Fibroblast of skin of right quadriceps (primary cell): ENCODE measurements at places on chromosomes 11 and 22.

- no peak for DNase-seq
Measured at GRCh38 chr11:134592391-134592990, 180.4 kb upstream of the B3GAT1 start.

DNA sequence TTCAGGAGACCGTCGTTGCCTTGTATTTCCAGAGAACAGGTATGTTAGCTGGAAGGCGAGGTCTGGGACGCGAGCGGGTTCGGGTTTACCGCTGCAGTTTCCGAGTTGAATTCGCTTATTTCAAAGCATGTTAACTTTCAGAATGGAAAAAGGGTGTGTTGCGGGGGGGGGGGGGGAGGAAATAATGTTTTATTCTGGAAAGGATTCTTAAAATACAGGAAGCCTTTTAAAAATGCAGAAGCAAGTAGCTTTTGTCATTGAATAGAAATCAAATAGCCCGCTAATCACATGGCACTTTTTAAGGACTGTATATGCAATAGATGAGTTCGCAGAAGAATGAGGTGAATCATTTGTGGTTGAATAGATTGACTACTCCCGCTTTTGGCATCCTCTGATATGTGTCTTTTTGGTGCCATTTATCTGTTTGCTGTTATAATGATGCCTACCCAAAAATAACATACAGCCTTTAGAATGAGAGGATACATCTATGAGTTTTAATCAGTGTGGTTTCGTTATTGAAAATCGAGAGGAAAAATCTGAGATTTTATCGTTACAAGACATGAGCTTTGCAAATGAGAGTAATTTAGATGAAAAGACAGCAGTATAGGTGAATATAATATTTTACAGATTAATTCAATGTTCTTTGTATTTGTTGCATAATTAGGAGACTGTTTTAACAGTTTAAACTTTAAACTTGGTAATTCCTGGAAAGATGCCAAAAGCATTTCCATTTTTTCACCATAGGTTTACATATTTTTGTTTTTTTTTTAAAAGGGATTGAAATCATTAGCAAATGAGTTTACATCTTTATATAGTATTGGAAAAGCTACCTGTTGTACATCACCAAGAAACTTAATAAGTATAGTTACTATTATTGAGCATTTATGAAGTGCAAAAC lies 1.7 kb downstream of the PDE3B start:
- DNase-seq: peak; percentile 32

DNA sequence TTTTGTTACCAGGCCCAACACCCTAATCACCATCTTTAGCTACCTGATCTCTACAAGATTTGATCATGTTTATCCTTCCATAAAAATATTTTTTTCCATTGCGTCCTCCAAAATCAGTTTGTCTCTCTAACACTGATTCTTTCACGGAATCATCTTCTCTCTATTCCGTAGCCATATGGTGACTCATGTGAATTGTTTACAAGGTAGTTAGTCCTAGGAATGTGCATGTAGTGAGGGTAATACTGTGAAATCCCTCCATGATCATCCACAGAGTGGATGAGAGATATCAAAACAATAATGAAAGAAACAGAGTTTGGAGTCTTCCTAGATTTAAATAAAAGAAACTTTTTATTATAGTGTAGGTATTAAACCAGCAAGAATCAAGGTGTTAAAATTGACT lies 230.2 kb downstream of the METTL15 start:
- no peak for DNase-seq

DNA sequence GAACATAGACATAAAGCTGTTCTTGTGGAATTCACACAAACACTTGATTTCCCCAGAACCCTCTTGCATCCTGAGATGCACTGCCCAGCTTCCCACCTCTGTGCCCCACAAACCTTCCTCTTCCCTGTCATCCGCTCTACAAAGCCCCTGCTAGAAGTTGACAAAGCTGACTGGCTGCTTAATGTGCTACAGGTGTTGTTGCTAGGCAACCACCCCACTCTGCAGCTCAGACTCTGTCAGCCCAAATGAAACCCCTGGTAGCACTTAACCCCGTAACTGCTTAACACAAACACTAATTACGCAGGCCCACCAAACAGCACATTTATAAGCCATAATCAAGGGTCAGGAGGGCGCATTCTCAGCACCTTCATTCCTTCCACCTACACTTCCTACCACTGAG lies 172.0 kb upstream of the CADM1 start:
- no peak for DNase-seq

DNA sequence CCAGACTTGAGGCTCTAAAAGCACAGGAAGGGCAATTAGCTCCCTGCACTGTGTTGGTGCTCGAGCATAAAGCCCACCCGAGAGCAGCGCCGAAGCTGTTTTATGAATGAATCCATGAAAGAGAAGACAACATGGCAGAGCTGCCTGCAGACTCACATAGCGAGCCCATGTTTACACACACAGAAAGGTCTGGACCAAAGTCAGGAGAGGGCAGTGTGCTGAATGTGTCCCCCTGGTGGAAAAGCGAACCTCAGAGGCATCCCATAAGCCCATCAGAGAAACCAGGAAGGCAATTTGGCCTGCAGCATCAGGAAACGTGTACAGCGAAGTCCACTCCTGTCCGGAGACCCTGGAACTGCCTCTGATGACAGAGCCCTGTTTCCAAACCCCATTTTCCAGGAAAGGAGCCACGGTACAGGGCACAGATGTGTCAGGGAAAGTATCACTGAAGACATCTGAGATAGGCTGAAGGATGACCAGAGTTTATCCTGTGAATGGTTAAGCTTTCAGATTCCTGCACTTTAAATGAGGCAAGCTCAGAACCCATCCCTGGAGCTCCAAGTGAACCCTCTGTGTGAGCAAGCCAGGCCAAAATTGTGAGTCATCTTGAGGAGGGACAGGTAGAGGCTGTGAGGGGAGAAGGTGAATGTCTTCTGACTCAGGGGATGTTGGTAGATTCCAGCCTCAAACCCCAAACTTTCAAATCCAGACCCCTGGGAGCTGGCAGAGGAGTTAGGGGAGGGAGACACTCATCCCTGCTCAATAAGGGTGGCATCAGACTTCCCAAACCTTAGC lies 36.9 kb downstream of the CHRDL2 start:
- no peak for DNase-seq

DNA sequence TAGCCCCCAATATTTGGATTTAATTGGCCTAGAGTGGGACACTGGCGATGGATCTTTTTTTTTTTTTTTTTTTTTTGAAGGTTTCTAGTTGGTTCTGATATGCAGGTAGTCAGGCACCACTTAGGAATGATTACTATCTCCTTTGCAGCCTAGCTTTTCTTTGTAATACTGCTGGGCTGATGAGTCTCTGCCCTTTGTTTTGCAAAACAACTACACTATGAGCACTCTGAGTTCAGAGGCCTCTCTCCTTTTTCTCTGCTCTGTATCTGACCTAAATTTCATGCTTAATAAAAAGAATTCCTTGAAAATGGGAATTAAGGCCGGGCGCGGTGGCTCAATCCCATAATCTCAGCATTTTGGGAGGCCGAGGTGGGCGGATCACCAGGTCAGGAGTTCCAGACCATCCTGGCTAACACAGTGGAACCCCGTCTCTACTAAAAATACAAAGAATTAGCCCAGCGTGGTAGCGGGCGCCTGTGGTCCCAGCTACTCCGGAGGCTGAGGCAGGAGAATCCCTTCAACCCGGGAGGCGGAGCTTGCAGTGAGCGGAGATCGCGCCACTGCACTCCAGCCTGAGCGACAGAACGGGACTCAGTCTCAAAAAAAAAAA lies 1312.3 kb downstream of the FAM181B start:
- no peak for DNase-seq

DNA sequence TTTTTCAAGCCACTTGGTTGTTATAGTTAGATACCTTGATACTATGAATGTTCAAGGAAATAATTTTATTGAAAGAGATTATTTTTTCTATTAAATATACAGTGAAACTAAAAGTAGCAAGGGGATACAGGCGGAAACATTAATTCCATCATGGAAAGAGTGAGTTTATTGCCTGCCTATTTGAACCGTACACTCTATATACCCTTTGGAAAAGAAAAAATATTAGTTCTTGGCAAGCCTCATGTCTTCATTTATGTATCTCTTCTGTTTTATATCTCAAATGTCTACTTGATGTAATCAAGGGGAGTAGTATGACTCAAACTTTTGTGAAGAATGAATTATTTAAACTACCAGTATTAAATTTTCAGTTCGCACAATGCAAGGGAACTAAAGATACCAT lies 54.0 kb downstream of the GAS2 start:
- DNase-seq: no peak

GRCh38 chr11:77147668-77148321 lies 19.7 kb downstream of the MYO7A start:
- no peak for DNase-seq

DNA sequence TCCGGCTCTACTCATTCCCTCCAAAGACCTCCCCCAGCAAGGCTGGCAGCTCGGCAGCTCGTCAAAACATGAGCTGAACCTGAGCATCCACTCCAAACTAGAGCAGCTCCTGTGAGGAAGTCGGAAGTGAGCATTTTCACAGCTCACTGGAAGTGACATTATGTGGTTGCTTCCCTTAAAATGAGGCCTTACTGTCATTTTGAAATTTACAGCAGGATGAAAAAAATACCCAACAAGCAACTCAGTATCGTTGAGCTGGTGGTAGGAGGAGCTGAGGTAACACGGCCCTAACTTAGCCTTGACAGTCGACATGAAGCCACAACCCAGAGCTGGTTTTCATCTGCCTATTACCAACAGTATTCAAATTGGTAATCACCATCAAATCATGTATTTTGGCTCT lies 38.0 kb upstream of the ARFGAP3 start:
- DNase-seq: peak; percentile 6

GRCh38 chr11:83039566-83039965 lies 32.1 kb downstream of the RAB30 start:
- no peak for DNase-seq

- DNase-seq: no peak
Measured at GRCh38 chr11:27653990-27654758, 46.1 kb downstream of the BDNF start.

GRCh38 chr22:22872722-22873708 lies 14.6 kb upstream of the IGLL5 start:
- DNase-seq: no peak
